Panc1 (cell line): ENCODE measurements at places on chromosomes 7 and 10.

DNA sequence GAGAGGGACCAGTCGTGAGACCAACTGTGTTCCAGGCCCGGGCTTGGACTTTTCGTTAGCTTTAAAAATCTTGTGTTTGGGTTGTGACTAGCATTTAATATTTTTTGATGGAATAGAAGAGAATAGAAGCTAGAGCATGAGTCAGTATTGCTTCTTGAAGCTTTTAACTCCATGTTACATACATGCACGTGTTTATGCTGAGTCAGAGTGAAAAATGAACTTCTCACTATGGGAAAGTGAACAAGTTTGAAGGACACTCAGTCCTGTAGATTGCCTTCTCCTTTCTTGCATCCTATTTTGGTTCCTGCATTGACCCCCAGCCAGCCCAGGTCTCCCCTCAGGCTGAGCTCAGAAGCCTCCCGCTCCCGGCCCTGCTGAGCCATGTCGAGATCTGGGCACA lies 31.8 kb downstream of the GHRHR start:
- DNase-seq = no peak

- no peak for DNase-seq
Measured at GRCh38 chr7:101436857-101437576, 74.3 kb downstream of the COL26A1 start.

GRCh38 chr7:102454468-102454867 lies 10.2 kb downstream of the ALKBH4 start:
- DNase-seq = no peak

DNA sequence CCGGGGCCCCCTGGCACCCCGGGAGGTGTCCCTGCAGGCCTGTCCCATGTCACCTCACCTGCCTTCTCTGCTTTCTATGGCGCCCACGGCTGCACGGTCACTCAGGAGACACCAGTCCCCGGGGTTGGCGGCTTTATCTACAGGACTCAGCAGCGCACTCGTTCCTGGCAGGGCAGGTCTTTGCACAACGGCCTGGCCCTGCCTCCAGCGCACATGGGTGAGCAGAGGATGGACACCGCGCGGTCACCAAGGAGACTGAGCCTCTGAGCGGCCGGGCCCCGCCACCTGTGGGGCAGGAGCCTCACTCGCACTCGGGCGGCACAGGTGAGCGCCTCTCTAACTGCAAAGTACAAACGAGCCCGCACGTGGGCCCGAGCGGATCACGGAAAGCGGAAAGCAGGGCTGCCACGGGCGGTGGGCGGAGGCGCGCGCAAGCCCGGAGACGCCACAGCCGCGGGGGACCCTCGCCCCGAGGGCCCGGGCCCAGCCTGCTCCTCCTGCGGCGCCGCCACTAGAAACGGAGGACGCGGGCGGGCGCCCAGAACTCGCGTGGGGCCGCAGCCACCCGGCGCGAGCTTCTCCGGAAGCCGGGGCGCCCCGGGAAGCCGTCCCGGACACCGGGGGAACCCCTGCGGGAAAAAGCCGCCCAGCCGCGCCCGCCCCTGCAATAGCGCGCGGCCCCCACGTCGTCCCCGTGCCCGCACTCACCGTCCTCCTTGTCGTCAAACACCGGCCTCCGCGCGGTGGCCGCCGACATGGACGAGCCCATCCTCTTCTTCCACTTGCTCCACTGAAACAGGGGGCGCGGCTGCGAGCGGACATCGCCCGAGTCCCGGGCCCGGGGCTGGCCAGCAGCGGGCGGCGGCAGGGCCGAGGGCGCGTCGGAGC lies 642 bp downstream of the STK32C start:
- no peak for DNase-seq

DNA sequence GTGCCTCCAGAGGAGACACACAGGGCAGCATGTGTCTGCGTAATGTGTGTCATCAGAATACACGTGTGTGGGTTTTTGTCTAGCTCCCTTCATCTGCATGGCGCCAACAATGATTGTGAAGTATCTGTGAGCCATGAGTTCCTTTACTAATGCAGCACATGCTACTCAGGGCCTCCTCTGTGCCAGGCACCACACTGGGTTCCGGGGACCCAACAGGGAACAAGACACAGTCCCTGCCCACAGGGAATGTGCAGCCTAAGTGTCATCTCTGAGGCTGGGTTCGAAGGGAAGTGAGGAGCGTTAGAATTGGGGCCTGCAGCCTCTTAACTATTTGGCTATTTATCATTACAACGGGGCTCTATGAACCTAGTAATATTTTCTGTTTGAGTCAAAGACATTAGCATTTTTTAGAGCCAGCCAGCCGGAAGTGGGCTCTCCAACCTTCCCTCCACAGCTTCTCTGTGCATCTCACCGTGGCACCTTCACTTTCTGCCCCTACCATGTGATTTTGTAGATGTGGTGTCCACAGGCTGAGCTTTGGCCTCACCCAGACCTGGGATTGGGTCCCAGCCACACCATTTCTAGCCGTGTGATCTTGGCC lies 43.9 kb upstream of the SRGN start:
- DNase-seq = no peak

- no peak for DNase-seq
Measured at GRCh38 chr7:150846291-150847115, 5.8 kb upstream of the AOC1 start.

- DNase-seq = no peak
Measured at GRCh38 chr10:3584926-3585784, 199.9 kb downstream of the KLF6 start.

DNA sequence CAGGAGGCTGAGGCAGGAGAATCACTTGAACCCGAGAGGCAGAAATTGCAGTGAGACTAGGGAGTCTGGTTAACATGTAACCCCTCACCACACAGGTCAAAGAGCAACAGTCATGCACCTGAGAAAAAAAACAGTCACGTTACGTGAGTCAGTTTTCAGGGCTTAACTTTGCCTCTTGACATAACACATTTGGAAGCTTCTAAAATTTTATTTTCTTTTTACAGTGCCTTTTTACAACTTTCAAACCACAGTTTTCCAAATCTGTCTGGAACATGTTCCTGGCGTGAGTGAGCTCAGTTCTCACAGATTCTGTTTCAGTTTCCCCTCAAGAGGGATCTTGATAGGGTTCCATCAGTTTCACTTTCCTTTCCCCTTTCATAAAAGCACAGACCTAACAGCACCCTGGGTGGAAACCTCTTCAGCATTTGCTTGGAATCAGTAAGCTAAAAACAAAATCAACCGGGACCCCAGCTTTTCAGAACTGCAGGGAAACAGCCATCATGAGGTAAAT lies 4.4 kb downstream of the IFIT3 start:
- DNase-seq = no peak

- no peak for DNase-seq
Measured at GRCh38 chr10:96608805-96609204, 22.0 kb upstream of the TM9SF3 start.

DNA sequence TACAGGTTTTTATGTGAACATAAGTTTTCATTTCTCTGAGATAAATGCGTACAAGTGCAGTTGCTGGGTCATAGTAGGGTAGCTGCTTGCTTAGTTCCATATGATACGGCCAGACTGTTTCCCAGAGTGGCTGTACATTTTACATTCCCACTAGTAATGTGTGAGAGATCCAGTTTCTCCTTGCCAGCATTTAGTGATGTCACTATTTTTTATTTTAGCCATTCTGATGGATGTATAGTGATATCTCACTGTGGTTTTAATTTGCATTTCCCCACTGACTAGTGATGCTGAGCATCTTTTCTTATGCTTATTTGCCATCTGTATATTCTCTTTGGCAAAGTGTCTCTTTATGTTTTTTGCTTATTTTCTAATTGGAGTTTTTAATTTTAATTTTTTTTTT lies 4.2 kb downstream of the ZMIZ2 start:
- DNase-seq = no peak

- DNase-seq = no peak
Measured at GRCh38 chr7:22447762-22448161, 52.2 kb downstream of the STEAP1B start.

DNA sequence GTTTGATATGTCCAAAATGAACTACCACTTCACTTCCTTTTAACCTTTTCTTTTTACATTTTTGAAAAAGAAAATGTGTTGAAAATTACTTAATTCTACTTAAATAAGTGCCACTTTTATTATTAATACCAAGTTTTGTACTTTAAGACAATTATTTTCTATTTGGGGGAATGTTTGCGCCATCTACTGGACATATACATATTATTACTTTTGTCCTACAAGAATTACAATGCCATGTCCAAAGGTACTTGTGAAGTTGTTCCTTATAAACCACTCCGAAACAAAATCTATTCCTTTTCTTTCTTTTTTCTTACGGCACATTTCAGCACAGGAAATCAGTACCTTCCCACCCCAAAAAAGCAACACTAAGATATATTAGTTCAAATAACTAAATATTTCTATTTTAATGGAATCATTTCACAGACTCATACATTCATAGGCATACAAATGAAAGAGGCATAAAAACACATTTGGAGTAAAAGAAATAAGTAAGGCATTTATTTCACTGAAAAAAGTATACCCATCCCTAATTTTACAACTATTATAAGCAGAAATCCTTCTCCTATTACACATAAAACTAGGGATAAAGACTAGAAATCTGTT lies 169.9 kb downstream of the RNF133 start:
- DNase-seq = peak; percentile 17

GRCh38 chr10:73865107-73865458 lies 9.3 kb downstream of the CAMK2G start:
- no peak for DNase-seq

GRCh38 chr7:30760514-30761213 lies 8.7 kb downstream of the INMT start:
- no peak for DNase-seq

- no peak for DNase-seq
Measured at GRCh38 chr7:46569133-46569465, 648.0 kb upstream of the IGFBP3 start.

DNA sequence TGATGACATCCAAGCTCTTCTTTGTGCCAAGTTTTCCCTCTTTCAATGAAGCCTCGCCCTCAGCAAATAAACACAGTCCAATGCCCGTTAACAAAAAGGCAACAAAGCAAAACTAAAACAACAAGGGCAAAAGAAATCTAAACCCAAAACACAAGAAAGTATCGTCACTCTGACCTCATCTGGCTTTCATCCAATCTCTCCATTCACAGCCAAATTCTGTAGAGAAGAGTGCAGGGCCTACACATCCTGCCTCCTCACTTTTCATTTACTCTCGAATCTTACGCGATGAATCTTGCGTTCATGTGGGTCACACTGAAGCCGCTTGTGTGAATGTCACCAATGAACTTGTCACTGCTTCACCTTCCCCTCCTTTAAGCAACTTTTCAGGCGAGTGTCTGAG lies 15.9 kb upstream of the AKR1E2 start:
- no peak for DNase-seq

DNA sequence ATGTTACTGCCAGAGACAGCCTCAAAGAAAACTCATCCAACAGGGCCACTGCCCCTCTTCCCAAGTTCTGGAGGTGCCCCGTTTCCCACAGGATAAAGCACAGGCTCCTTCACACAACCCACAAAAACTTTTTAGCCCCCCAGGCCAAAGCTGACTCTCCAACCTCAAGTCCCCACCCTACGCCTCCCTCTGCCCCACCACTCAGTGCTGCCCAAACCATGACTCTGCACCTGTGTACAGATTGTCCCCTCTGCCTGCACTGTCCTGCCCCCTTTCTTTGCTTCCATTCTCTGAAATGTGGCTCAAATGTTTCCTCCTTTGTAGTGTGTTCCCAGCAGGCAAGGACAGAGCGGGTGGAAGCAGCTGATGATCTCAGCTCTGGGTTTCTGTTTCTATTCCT lies 284.0 kb downstream of the GRID1 start:
- no peak for DNase-seq

DNA sequence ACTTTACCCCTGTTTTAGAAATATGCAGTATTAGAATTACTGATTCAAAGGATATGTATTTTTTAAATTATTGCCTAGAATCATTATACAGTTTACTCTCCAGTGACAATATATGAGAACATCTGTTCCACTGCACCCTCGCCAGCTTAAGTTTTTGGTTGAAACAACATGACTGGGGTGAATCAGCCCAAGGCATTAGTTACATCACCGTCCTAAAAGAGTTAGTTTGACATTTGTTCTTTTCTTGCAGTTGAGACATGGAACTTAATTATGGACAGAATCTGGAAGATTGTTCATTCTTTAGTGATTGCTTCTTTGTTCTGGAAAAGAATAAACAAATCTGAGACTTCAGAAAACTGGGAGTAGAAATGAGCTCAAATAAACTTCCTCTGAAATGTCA lies 167.3 kb upstream of the DKK1 start:
- DNase-seq = no peak

DNA sequence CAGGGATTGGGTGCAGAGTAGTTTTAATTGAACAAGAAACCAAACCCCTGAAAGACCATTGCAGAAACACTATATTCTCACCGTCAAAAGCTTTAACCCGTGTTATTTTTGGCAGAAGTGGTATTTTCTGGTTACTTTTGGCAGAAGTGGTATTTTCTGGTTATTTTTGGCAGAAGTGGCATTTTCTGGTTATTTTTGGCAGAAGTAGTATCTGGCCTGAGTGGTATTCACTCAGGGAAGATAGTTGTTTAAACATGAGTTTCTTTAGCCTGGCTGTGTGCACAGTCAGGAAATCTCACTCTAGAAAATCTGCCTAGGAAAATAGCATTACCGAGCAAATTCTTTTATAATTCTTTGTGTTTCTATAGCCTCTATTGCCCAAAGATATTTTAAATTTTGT lies 322.7 kb downstream of the GFRA1 start:
- DNase-seq = no peak

- DNase-seq = no peak
Measured at GRCh38 chr10:79049931-79050895, 18.6 kb upstream of the ZMIZ1 start.

- no peak for DNase-seq
Measured at GRCh38 chr10:34771106-34771505, 44.0 kb downstream of the PARD3 start.

GRCh38 chr7:156000601-156001396 lies 188.5 kb upstream of the SHH start:
- no peak for DNase-seq

GRCh38 chr10:19929506-19930140 lies 113.4 kb downstream of the PLXDC2 start:
- DNase-seq = no peak

DNA sequence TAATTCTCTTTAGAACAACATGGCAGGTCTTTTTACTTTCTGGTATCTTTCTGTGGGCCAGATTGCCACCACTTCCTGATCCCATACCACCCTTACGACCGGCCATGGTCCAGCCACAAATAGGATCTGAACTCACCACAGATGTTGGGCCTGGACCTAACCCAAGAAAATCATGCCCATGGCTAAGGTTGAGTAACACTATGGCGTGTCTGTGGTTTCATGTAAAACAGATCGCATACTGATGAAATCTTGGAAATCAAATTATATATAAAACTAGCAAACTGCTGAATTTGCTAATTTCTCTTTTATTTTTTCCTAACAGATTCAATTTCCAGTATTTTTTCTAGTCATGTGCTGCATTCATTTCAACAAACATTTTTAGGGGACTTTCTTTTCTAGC lies 77.2 kb downstream of the CH25H start:
- no peak for DNase-seq

- DNase-seq = no peak
Measured at GRCh38 chr10:92323079-92323478, 32.1 kb downstream of the MARCHF5 start.

GRCh38 chr7:12123172-12123571 lies 87.9 kb upstream of the TMEM106B start:
- no peak for DNase-seq
